ENCODE measurements at places on chromosomes 7 and 10. TPM values are rescaled to one million over a fixed set of nuclear protein-coding genes. Genes with fewer than 3 reads are reported as not detected.

GRCh38 chr7:42035210-42035609, 201.8 kb downstream of the GLI3 start:
- no peak overlapping the region for H3K4me3 ChIP-seq
- no peak overlapping the region for H3K27ac ChIP-seq
- no peaks in the 10 kb centered on the region for H3K27me3 ChIP-seq

Gene GRM3
- not detected for total RNA-seq

DNA sequence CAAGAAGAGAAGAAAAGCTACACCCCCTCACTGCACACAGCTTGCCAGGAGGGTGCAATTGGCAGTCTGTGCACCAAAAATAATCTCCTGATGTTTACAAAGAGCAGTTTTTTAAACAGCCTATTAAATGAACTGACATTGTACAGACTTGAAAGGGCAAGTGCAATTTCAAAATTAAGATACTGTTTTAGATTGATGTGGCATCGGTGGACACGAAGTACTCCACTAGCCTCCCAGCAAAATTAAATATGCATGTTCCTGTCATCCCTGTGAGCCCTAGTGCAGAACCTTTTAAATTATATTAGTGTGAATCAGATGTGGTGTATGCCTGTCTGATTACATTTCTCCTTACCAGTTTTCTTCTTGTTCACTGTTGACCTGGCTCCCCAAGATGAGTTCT, 87.9 kb downstream of the WIPF3 start:
- no peaks in the 10 kb centered on the region for H3K4me1 ChIP-seq
- no peaks in the 10 kb centered on the region for H3K36me3 ChIP-seq
- H3K27me3 ChIP-seq, result no peaks in the 10 kb centered on the region
- no peak for DNase-seq
- no peak overlapping the region for H3K27ac ChIP-seq

DNA sequence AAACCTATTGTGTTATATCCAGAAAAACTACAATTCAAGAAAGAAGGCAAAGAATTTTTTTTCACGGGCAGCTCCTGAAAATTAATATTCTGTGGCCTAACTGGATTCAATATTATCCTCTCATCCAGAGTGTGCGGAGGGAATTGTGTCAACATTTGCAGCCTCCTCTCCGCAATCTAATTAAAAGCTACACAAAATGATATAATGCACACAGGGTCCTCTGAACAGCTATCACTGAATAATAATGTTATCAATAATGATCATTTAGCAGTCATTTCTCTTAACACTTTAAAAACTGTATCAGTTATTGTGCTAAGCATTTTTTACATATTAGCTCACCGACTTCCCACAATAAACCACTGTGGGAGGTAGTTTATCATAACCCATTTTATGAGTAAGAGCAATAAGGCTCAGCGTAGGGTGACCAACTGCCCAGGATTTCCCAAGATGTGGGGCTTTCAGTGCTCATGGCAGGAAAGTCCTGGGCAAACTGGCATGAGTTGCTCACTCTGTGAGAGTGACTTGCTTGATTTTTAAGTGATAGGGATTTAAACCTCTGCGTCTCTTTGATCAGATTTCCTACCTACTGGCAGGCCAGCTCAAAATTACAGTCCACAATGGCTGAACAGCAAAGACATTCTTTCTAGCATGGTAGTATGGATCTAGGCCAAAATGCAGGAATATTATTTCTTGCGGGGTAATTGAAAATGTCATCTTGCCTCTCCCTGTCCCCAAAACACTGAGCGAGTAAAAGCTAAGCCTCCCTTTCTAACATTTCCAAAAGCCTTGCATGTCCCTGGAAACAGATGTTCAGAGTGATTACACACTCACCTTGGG, 65.7 kb downstream of the AOAH start:
- no peaks in the 10 kb centered on the region for H3K27me3 ChIP-seq
- H3K36me3 ChIP-seq, result peaks cover 5% of the 10 kb centered on the region
- H3K4me3 ChIP-seq, result no peak overlapping the region
- H3K27ac ChIP-seq, result no peak overlapping the region

- no peaks in the 10 kb centered on the region for H3K36me3 ChIP-seq
- no peaks in the 10 kb centered on the region for H3K4me1 ChIP-seq
- no peaks in the 10 kb centered on the region for H3K27me3 ChIP-seq
- no peak overlapping the region for H3K27ac ChIP-seq
- no peak overlapping the region for H3K4me3 ChIP-seq
- DNase-seq, result no peak
Measured at GRCh38 chr7:84939888-84940287, 247.0 kb downstream of the SEMA3D start.

Gene WNT8B
- not detected for total RNA-seq

Gene PRSS2
- total RNA-seq, result not detected

- H3K36me3 ChIP-seq, result no peaks in the 10 kb centered on the region
- H3K27ac ChIP-seq, result no peak overlapping the region
- DNase-seq, result peak; percentile 52
- H3K4me1 ChIP-seq, result peaks cover 10% of the 10 kb centered on the region
- peak overlapping the region; percentile 61 for H3K4me3 ChIP-seq
- H3K27me3 ChIP-seq, result peaks cover 10% of the 10 kb centered on the region
Measured at GRCh38 chr7:6530626-6531491, 20.4 kb downstream of the GRID2IP start.

DNA sequence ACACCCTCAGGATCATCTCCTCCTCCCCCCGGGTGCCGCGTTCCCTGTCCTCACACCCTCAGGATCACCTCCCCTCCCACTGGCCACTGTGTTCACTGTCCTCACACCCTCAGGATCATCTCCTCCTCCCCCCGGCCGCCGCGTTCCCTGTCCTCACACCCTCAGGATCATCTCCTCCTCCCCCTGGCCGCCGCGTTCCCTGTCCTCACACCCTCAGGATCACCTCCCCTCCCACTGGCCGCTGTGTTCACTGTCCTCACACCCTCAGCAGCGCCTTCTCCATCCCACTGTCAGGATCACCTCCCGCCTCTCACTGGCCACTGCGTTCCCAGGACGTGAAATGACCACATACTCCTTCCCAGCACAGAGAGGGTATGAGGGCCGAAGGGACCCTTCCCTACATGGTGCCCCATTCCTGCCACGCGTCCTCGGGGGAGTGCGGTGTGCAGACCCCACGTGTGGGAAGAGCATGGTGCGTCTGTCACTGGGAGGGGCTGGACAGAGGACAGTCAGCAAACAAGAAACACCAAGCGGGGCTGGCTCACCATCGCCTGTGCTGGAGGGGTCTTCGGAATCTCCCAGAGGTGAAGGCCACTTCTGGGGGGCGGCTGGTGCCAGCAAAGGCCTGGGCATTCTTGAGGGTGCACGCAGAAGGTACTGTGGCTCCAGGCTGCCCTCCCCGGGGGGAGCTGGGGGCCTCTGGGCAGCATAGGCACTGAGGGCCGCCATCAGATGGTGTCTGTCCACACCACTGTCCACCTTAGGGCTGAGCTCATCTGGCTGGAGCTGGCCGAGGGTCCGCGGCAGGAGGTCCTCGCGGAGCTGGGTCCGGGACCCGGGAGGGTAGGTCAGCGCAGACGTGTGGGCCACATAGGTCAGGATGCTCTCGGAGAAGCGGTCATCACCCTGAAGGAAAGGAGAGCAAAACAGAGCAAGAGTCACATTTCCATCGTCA, 421.0 kb downstream of the PTPRN2 start:
- no peaks in the 10 kb centered on the region for H3K4me1 ChIP-seq
- H3K27me3 ChIP-seq, result no peaks in the 10 kb centered on the region
- H3K4me3 ChIP-seq, result no peak overlapping the region
- H3K36me3 ChIP-seq, result no peaks in the 10 kb centered on the region
- no peak for DNase-seq

Measured in CD8-positive, alpha-beta memory T cell (primary cell).